ENCODE measurements at places on chromosomes 7 and 10.
A peak's percentile ranks its signal among the peaks of the same experiment; 100 is the strongest.

- no peak for DNase-seq
These were observed 47.2 kb upstream of the RABGEF1 start for GRCh38 chr7:66693331-66693730.

- peak; percentile 97 for DNase-seq
These were observed 5.7 kb downstream of the HIP1 start for GRCh38 chr7:75732764-75733630.

DNA sequence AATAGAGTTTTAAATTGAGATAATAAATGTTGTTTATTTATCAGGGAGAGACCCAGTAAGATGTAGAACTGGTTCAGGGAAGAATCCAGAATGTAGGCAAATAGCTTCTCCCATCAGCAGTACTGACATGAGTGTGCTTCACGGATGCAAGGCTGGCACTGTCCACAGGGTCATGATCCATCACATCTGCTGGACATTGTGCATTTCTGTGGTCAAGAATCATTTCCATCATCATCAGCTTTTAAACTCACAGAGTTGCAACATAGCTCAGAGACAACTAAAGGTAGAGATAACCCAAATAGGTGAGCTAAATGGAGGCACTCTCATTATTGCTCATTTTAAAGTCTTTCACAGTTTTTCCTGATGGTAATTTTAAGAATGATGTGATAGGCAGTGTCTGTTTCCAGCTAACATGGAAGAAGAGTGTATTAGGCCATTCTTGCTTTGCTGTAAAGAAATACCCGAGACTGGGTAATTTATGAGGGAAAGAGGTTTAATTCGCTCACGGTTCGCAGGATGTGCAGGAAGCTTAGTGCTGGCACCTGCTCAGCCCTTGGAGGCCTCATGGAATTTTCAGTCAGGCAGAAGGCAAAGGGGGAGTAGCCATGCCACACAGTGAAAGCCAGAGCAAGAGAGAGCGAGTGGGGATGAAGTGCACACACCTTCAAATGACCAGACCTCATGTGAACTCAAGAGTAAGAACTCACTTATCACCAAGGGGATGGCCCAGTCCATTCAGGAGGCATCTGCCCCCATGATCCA, 80.8 kb downstream of the INPP5A start:
- DNase-seq = no peak

- no peak for DNase-seq
These were observed 53.6 kb upstream of the ABCB5 start for GRCh38 chr7:20561908-20562307.

DNA sequence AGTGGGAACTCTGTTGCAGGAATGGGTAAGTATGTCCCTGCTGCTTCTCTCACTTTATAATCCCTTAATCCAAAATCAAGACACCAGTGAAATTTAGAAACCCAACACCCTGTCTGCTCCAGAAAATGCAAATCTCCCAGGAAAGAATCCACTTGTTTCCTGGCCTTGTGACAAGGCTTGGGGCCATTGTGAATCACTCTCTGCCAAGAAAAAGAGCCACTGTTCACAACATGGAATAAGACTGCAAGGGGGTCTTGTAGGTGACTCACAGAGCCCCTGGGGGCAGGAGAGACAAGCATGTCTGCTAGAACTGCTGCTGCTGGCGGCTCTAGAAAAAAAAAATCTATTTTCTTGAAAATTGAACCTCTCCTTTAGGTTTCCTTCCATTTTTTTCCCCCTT, 191.2 kb downstream of the SORCS1 start:
- DNase-seq = no peak

DNA sequence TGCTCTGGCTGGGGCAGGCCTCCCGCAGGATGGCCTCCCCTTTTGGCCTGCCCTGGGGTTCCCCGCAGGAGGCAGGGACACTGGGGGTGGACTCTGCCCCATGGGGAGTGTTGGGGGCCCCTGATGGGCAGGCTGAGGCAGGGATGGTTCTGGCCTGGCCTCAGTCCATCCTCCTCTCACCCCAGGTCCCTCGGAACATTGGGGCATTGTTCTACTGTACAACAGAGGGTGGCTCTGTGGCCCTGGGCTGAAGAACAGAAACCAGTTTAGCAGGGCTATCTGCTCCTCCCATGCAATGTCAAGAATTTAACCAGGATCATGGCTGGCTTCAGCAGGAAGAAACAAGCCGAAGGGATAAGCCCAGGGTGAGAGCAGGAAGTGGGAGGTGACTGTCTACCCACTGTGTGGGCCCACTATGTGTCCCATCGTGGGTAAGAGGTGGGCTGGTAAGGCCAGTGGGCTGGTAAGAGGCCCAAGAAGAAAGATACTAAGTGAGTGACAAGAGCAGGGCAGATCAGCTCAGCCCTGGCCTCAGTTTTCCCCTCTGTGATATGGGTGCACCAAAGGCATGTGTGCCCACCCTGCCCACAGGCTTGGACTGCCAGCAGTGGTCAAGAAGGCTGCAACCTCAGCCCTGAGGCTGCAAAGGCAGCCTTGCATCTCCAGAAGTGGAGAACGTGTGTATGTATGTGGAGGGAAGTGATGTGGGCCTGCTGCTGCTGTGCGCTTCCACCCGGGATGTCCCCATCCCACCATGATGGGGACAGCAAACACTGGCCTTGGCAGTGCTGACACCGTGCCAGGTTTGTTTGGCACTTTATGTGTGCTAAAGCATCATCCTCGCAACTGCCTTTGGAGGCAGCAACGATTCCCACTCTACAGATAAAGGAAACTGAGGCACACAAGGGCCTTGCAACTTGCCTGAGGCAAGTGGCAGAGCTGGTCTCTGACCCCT, 138.9 kb downstream of the SH3PXD2A start:
- no peak for DNase-seq

DNA sequence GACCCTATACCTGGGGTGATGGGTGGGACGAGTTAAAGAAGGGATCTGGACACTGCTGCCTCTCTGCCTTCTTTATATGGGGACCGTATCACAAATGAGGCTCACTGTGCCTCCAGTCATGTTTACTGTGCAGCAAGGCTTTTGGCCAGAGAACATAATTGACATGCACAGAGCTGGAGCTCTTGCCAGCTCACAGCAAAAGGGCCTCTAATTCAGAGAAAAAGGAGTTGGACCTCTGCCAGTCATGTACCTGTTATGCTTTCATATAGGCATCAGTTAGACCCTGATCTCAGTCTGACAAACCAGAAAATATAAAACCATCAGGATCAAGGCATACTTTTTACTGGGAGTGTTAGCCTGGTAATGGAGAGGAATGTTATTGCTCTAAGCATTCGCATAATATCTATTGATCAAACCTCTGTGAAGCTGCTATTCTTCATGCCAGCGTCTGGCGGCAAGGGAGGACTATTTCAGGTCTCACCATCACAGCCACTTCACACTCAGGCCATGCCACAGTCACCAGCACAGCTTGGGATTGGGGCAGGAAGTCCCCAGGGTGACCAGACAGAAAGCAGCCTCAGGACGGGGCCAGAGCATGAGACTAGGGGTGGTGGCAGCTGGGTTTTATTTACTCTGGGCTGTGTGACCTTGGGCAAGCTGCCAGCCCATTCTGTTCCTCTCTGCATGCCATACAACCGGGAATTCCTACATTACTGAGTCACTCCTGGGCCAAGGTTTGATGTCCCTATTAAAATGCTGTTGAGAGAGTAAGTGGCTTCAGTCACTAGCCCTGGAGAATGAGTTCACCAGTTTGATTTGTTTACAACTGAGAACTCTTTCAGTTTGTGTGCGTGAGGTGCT, 90.1 kb downstream of the NPSR1 start:
- DNase-seq = peak; percentile 76

DNA sequence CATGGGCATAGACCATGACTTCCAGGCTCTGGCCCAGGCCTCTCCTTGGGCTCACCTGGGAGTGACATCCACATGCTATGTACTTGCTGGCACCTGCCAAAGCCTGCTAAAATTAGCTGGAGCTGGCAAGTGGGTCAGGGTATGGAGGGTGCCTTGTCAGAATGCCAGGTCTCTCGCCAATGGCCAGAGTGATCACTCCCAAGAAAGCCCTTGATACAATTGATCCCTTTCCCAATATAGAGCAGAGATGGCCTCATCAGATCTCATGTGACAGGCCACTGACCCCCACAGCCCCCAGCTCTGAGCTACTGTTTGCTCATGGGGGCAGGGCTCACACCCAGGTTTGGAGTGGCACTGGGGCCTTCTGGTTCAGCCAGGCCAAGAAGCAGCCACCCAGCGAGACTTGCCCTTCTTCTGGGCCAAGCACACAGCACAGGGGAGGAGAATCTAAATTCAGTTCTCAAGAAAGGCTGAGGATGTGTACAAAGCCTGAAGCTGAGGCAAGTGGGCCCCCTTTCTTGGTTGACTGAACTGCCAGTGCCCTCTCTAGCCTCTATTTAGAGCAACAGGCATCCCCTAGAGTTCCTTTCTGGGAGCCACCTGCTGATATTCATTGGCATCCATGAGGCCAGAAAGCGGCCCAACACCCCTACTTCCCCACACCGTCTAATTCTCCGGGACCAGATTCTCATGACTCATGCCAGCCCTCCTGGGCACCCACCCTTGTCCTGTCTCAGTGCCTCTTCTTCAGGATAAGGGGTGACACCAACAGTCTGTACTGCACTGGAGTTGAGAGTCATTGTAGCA, 18.9 kb upstream of the MYL7 start:
- DNase-seq = no peak

DNA sequence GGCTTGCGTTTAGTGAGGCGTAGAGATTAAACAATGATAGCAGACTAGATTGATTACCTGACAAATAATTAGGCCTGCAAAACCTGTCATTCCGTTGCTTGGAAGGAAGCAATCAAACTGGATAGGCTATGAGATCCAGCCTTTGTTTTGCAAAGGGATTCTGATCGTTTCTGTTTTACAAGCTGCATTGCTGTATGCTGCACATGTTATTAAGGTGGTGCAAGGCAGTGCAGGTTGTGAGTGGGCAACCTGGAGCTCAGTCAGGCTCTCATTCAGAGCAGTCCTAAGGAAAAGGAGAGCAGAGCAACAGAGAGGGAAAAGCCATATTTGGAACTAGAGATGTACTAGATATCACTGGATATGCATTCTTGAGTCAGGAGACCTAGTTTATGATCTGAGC, 6.9 kb upstream of the NOBOX start:
- DNase-seq = no peak

- no peak for DNase-seq
These were observed 157.3 kb downstream of the CACNA2D1 start for GRCh38 chr7:82286096-82286797.

DNA sequence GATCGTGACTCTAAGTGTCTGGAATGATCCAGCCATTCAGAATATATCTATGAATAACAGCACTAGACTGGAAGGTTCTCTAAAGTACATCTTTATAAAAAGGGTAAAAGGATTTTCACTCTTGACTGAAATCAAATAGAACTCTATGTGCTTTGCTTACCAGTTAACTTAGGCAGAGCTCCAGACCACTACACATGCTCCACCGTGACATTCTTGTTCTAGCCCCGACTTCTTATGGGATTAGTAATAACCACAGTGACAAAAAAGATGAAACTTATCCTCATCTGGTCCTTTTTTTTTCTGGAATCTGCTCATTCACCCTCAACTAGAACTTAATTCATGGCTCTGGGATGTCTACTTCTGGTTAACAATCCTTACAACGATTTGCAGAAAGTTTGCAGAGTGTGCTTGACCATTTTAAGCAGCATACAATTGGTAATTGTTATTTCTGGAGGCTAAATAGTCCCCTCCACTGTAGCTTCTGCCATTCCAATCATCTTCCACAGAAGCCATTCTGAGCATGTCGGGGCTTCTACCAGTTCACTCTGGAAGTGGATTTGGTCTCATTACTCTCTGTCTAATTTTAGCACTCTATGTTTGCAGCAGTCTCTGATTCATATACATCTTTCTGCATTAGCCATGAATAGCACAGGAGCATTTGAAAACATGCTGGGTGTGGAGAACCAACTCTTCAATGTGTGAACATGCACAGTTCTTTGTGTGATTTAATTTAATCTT, 163.7 kb upstream of the CDC14C start:
- DNase-seq = no peak

DNA sequence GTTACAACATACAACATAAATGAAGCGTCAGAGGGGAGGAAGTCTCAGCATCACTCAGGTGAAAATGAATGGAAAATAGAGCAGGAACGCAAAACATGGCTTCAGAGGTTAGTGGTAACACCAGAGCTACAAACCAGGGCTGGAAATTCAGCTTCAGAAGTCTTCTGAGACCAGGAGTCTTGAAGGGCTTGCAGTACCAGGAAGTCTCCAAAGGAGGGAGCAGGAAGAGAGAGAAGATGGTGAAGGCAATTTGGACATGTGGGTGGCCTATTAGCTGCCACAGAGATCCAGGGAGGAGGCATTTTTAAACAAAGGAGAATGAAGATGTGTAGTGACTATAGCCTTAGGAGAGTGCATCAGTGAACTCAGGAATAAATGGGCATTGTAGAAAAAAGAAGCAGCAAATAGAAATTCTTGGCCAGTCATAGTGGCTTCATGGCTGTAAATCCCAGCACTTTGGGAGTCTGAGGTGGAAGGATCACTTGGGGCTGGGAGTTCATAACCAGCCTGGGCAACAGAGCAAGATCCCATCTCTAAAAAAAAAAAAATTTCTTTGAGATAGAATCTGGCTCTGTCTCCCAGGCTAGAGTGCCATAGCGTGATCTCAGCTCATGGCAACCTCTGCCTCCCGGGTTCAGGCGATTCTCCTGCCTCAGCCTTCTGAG, 9.3 kb upstream of the TET1 start:
- peak; percentile 80 for DNase-seq

GRCh38 chr10:50503661-50504320, 120.0 kb downstream of the SGMS1 start:
- DNase-seq = no peak

GRCh38 chr10:1107004-1107403, 50.8 kb downstream of the WDR37 start:
- no peak for DNase-seq

GRCh38 chr10:110992006-110992800, 72.8 kb downstream of the SHOC2 start:
- no peak for DNase-seq

DNA sequence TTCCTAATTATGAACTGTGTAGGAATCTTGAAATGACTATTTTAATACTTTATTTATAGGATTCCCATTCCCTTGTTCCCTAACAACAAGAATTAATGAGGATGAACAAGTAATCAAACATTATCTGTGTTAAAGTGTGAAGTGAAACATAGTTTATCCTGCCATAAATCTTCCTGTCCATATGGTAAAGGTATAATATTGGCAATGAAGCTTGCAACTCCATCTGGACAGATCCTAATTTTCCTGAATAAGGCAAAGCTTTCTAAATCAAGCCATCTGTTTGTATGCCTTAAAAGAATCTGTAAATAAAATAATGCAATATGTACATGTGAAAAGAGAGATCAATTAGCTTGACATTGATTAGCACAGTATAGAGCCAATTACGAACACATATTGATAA, 529.0 kb downstream of the ANKRD7 start:
- no peak for DNase-seq

GRCh38 chr10:12109286-12109685, 20.2 kb upstream of the SEC61A2 start:
- DNase-seq = no peak

DNA sequence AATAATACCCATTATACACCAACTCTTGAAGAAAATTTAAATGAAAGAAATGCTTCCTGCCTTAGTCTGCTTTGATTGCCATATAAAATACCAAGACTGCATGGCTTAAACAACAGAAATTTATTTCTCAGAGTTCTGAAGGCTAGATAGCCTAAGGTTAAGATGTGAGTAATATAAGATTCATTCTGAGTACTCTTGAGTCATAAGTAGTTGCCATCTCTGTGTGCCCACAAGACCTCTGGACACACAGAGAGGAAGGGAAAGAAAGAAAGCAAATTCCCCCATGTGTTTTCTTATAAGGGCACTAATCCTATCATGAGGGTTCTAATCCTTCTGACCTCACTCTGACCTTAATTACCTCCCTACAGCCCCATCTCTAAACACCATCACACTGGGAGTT, 201.2 kb downstream of the PTN start:
- peak; percentile 62 for DNase-seq
